ENCODE measurements at places on chromosomes 16 and 17. TPM values are rescaled to one million over a fixed set of nuclear protein-coding genes. Genes with fewer than 3 reads are reported as not detected.

GRCh38 chr16:66728117-66728787 lies 23.2 kb downstream of the DYNC1LI2 start:
- H3K4me1 ChIP-seq: no peaks in the 10 kb centered on the region
- peak; percentile 87 for DNase-seq
- H3K4me3 ChIP-seq: no peak overlapping the region
- no peak overlapping the region for H3K27ac ChIP-seq
- no peaks in the 10 kb centered on the region for H3K27me3 ChIP-seq
- peaks cover 89% of the 10 kb centered on the region for H3K36me3 ChIP-seq

DNA sequence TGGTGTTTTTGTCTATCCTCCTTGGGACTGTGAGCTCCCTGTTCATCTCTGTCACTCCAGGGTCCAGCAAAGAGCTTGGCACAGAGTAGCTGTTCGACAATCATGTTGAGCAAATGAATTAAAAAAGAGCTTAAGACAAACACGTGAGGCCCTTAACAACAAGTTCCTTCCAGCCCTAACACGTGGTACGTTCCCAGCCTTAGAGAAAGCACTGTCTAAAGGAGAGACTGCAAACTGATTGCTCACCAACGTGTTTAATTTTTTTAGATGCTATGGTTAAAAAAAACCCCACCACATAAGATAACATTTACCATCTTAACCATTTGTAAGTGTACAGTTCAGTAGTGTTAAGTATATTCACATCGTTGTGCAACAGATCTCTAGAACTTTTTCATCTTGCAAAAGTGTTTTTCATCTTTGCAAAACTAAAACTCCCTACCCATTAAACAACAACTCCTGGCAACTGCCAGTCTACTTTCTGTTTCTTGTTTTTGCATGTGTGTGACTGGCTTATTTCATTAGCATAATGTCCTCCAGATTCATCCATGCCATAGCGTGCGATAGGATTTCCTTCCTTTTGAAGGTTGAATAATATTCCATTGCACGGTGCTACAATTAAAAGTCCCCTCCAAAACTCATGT lies 28.2 kb downstream of the LAT start:
- no peaks in the 10 kb centered on the region for H3K36me3 ChIP-seq
- DNase-seq: no peak
- no peak overlapping the region for H3K27ac ChIP-seq
- H3K4me1 ChIP-seq: no peaks in the 10 kb centered on the region
- no peak overlapping the region for H3K4me3 ChIP-seq

DNA sequence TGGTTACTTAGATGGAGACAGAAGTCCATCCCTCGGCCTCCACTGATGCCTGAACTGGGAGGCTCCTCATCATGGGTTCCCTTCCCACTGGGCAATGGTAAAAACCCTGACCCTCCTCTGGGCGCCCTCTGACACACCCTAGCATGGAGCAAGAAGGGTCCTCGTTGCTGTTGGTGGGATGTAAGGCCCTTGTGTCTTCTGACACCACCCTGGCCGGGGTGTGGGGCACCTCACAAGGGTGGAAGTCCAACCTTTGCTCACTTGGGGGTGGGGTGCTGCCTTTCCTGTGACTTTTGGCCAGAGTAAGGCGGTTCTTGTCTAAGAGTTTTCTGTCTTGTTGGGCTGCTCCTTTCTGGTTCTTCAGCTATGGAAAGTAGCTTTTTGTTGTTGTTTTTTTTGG lies 28.7 kb downstream of the MPRIP start:
- no peak overlapping the region for H3K27ac ChIP-seq
- peaks cover 32% of the 10 kb centered on the region for H3K36me3 ChIP-seq
- H3K4me3 ChIP-seq: no peak overlapping the region
- peaks cover 36% of the 10 kb centered on the region for H3K4me1 ChIP-seq
- no peak for DNase-seq

The AURKB gene
- 13.5 TPM for total RNA-seq

DNA sequence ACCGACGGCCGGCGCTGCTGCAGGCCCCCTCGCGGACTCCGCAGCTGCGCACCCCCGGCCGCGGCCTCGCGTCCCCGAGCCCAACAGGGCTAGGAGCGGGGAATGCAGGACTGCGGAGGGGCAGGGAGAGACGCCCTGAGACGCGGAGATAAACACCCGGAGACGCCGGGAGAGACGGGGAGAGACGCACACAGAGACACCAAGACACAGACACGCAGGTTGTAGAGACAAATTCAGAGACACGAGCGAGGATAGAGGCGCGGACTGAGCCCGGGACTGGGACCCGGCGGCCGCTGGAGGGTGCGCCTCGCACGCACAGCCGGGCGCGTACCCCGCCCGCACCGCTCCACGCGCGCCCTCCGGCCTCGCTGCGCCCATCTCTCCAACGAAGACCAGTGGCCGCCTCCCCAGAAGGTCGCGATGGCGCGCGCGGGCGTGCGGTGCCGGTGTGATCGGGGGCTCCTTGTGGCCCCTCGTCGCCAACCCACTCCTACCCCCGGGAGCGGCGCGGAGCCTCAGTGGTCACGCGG lies 902 bp downstream of the STAC2 start:
- H3K27ac ChIP-seq: no peak overlapping the region
- H3K36me3 ChIP-seq: no peaks in the 10 kb centered on the region
- peaks cover 67% of the 10 kb centered on the region for H3K27me3 ChIP-seq
- H3K4me1 ChIP-seq: peaks cover 21% of the 10 kb centered on the region

The KRT14 gene
- total RNA-seq: 0.04 TPM

The USP10 gene
- 30.6 TPM for total RNA-seq

DNA sequence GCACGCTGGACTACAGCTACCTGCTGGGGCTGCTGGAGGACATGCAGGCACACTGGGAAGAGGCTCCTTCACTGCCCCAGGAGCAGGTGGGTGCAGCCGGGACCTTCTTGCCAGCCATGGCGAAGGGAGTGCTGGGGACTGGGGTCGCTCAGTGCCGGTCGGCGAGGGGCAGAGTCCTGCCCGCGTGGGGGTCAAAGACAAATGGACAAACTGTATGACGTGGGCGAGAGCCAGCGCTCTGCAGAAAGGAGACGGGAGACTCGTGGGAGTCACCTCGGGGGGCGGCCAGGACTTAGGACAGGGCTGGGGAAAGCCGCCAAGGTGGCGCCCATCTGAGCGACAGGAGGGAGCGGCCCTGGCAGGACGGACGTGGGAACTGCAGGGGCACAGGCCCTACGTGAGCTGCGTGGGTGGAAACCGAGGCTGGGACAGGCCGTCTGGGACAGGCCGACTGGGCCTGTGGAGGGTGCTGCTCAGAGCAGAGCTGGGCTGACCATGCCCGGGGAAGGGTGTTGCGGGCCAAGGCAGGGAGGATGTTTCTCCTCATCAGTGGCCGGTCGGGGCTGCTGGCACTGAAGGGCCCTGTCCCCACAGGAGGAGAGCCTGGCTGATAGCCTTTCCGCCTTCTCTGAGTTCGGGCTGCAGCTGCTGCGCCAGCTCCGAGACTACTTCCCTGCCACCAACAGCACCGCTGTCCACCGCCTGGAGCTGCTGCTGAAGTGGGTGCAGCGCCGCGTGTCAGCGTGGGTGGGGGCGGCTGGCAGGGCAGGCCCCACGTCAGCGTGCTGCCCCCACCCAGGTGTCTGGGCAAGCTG lies 8.0 kb downstream of the TSR3 start:
- no peak for DNase-seq
- peaks cover 14% of the 10 kb centered on the region for H3K36me3 ChIP-seq
- H3K27ac ChIP-seq: no peak overlapping the region
- peaks cover 9% of the 10 kb centered on the region for H3K4me1 ChIP-seq

DNA sequence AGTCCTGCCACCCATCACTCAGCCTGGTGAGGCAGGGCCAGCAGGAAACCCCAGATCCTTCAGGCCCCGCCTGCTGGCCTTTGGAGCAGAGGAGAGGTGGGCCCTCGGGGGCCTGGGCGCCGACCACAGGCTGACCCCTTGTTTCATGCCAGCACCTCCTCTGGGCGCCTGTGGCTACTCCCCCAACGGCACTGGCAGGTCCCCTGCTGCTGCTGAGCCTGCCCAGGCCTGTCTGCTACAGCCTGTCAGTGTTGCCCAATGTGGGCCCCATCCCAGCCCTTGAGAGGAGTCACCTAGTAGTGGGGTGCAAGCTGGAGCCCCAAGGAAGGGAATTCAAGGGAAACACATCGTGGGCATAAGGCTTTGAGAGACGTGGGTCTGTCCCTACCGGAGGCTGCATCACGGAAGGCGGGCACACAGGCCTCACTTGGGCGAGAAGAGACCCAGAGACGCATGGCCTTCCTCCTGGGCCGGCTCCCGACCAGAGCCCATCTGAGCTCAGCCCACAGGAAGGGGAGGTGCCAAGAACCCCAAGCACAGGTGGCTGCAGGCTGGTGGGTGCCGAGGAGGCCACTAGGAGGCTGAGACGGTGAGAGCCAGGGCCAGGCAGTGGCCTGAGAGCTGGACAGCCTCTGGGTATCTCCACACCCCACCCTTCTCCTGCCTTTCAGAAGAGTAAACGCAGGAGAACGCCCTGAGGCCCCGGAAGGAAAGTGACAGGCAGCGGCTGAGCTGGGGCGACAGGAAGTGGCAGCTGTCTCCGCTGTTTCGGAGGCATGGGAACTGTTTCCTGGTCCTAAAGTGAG lies 8.0 kb upstream of the FASN start:
- peak overlapping the region; percentile 29 for H3K4me3 ChIP-seq
- peaks cover 8% of the 10 kb centered on the region for H3K36me3 ChIP-seq
- H3K27ac ChIP-seq: peak overlapping the region; percentile 86

The DNAAF8 gene
- total RNA-seq: 0.66 TPM

DNA sequence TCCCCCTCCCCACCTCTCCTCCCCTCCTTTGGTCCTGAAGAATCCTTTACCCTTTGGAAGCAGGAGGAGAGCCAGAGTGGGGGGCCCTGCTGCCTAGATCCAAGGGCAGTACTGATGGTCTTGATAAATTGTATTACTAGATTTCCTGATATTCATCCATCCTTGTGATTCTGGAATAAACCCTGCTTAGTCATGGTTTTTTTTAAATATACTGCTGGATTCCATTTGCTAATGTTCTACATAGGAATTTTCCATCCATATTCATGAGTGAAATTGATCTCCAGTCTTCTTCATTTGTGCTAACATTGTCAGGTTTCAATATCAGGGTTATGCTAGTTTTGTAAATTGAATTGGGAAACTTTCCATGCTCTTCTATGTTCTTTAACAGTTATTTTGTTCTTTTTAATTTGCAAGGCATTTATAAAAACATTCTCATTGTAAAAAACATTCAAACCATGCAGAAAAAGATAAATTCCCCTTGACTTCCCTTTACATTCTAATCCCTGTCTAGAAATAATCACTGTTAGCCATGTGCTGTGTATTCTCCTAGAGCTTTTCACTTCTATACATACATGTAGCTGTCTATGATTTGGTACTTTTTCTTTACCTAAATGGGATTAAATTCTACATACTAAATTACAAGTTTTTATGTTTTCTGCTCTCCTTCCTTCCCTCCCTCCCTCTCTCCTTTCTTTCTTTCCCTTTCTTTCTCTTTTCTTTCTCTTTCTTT lies 56.7 kb downstream of the CCDC42 start:
- H3K36me3 ChIP-seq: no peaks in the 10 kb centered on the region
- H3K4me1 ChIP-seq: no peaks in the 10 kb centered on the region
- no peaks in the 10 kb centered on the region for H3K27me3 ChIP-seq
- DNase-seq: peak; percentile 81
- no peak overlapping the region for H3K4me3 ChIP-seq

GRCh38 chr17:64217249-64217691 lies 45.8 kb downstream of the TEX2 start:
- H3K4me1 ChIP-seq: peaks cover 14% of the 10 kb centered on the region
- peak overlapping the region; percentile 13 for H3K27ac ChIP-seq
- no peak overlapping the region for H3K4me3 ChIP-seq
- H3K27me3 ChIP-seq: no peaks in the 10 kb centered on the region
- H3K36me3 ChIP-seq: peaks cover 13% of the 10 kb centered on the region

DNA sequence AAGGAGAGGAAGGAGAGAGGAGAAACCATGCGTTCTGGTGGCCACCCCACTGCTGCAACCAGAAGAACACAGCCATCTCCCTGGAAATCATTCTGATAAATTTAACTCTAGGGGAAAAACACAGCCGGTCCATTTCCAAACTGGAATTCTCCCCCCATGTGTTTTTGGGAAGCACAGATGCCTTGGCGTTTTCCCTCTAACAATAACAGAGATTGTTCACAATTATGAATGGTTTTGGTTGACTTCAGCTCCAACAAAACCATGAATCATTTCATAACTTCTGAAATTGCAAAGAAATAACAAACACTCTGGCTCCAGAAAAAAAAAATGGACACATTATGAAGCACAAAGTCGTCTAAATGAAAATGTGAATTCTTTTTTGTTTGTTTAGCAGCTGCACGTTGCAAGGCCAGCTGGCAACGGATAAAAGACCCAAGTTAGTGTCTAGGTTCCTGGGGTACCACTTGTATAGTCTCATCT lies 46.2 kb downstream of the GNAO1 start:
- no peak overlapping the region for H3K27ac ChIP-seq
- no peak overlapping the region for H3K4me3 ChIP-seq
- peaks cover 4% of the 10 kb centered on the region for H3K27me3 ChIP-seq

The SLC25A11 gene
- 39.8 TPM for total RNA-seq

GRCh38 chr16:85541980-85542900 lies 70.9 kb upstream of the GSE1 start:
- H3K36me3 ChIP-seq: no peaks in the 10 kb centered on the region
- H3K4me3 ChIP-seq: no peak overlapping the region
- H3K4me1 ChIP-seq: peaks cover 47% of the 10 kb centered on the region
- no peak for DNase-seq
- no peaks in the 10 kb centered on the region for H3K27me3 ChIP-seq

GRCh38 chr17:57566721-57567120 lies 178.4 kb downstream of the CCDC182 start:
- peaks cover 7% of the 10 kb centered on the region for H3K27me3 ChIP-seq
- H3K4me1 ChIP-seq: peaks cover 23% of the 10 kb centered on the region
- no peaks in the 10 kb centered on the region for H3K36me3 ChIP-seq

GRCh38 chr17:50632637-50633036 lies 2.0 kb upstream of the ABCC3 start:
- no peak overlapping the region for H3K27ac ChIP-seq
- peaks cover 93% of the 10 kb centered on the region for H3K27me3 ChIP-seq
- H3K4me1 ChIP-seq: peaks cover 14% of the 10 kb centered on the region
- DNase-seq: no peak
- H3K4me3 ChIP-seq: no peak overlapping the region
- no peaks in the 10 kb centered on the region for H3K36me3 ChIP-seq

GRCh38 chr17:34252444-34253138 lies 2.5 kb upstream of the CCL2 start:
- DNase-seq: peak; percentile 96
- H3K4me1 ChIP-seq: peaks cover 83% of the 10 kb centered on the region
- H3K36me3 ChIP-seq: peaks cover 6% of the 10 kb centered on the region
- no peaks in the 10 kb centered on the region for H3K27me3 ChIP-seq
- H3K4me3 ChIP-seq: no peak overlapping the region

GRCh38 chr17:15321556-15322251 lies 19.7 kb downstream of the TEKT3 start:
- H3K36me3 ChIP-seq: no peaks in the 10 kb centered on the region
- H3K4me3 ChIP-seq: no peak overlapping the region
- H3K4me1 ChIP-seq: peaks cover 6% of the 10 kb centered on the region
- H3K27ac ChIP-seq: no peak overlapping the region
- no peak for DNase-seq

DNA sequence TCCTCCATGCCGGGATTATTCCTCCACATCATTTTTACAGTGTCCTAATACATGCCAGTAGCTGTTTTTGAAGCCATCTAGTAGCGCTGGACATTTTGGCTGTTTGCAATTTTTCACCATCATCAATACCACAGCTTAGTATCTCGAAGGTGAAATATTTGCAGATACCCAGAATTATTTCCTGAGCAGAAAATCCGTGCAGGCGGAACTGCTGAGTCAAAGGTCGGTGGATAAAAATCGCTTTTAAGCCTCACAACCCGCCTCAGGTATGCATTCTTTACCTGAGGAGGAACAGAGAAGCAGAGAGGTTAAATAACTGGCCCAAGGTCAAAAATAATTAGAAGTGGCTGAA lies 584 bp upstream of the TNRC6A start:
- peak overlapping the region; percentile 96 for H3K27ac ChIP-seq
- peak overlapping the region; percentile 93 for H3K4me3 ChIP-seq
- peaks cover 11% of the 10 kb centered on the region for H3K36me3 ChIP-seq
- no peaks in the 10 kb centered on the region for H3K27me3 ChIP-seq
